Kasumi-1 (cell line): ENCODE measurements at places on chromosomes 7 and 10.

GRCh38 chr7:7701527-7701926 is 16.9 kb downstream of the RPA3 start:
- no peak for DNase-seq

GRCh38 chr10:20963721-20964595 is 66.8 kb upstream of the NEBL start:
- DNase-seq: no peak

DNA sequence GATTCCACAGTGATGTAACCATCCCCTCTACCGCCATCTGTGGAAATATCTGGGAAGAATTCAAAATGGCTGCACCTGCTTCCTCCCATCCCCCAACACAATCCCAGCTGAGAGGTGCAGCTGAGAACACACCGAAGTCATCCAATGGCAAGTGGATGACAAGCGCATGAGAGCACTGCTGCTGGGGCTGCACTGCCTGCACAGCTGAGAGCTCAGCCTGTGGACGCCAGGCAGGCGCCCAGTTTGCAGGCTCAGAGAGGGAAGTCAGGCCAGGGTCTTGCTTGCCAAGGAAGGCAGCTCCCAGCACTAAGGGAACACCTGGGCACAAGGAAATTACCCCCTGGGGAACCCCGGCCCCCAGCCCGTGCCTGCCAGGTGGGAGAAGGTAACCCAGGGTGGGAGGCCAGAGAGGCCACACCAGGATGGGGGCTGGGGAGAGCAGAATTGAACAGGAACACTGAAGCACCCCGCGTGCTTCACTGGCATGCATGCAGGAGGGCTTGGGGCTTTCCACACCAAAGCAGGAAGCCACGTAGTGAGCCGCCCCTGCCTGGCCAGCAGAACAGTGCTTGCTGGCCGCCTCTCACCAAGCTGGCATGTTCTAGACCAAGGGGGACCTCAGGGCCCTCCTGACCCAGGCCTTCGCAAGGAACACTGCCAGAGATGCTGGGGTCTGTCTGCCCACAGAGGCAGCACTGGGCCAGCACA is 46.2 kb downstream of the FAM53B start:
- DNase-seq: no peak

DNA sequence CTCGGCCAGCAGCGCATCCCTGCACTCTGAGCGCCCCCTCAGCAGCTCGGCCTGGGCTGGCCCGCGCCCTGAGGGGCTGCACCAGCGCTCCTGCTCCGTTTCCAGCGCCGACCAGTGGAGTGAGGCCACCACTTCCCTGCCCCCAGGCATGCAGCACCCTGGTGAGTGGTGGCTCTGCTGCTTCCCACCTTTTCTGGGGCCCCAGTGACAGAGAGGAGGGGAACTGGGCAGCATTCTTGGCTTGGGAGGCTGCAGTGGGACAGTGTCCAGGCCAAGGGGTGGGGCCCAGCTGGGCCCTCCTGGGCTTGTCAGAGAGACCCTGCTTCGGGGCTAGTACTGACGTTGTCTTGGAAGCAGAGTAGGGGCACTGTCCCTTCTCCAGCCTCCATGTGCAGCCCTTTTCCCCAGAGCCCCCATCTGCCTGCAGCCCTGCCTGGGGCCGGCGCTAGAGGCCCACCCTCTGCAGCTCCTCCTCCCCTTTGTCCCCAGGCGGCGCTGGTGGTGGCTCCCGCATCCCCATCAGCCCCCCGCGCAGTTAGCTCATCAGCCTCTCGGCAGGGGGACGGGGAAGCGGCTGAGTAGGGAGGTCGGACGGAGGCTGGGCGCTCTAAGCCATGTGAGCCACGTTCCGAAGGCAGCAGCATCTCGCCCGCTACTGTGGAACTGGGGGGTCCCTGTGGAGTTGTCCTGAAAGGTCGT is 29.2 kb downstream of the GBX1 start:
- no peak for DNase-seq

DNA sequence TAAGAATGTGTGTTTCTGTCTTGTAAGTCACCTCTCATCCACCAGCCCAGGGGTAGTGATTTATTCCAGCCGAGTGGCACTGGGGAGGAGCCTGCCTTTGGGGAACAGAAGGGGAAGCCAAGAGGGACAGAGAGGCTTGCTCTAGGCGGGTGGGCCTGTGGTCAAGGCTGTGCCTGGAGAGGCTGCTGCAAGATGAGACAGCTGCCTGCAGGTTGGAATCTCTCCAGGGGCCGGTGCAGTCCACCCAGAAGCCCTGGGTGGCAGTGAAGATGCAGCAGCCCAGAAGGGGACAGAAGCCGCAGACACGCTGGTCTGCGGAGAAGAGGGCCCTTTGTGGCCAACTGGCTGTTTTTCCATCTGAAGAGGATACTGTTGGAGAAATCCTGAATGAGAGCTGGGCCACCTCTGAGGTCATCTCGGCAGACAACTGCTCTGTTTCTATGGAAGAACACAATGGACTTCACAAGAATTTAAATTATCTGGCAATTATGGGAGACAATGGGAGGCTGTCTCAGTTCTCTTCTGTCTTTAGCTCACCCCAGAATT is 175.7 kb downstream of the GFRA1 start:
- no peak for DNase-seq

GRCh38 chr7:130417213-130417612 is 23.6 kb downstream of the CEP41 start:
- DNase-seq: peak; percentile 76

DNA sequence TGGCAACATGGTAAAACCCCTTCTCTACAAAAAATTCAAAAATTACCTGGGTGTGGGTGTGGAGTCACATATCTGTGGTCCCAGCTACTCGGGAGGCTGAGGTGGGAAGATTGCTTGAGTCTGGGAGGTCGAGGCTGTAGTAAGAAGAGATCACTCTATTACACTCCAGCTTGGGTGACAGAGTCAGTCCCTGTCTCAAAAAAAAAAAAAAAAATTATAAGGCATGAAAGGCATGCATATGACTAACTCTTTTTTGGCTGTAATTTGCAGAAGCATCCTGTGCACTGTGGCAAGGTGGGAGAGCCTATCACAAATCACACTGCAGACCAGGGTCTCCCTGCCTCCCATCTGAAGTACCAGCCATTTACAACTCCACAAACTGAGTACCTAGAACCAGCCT is 14.1 kb upstream of the MYPN start:
- DNase-seq: no peak

- DNase-seq: no peak
Observed at GRCh38 chr7:135262623-135263320, 29.1 kb downstream of the STRA8 start.

DNA sequence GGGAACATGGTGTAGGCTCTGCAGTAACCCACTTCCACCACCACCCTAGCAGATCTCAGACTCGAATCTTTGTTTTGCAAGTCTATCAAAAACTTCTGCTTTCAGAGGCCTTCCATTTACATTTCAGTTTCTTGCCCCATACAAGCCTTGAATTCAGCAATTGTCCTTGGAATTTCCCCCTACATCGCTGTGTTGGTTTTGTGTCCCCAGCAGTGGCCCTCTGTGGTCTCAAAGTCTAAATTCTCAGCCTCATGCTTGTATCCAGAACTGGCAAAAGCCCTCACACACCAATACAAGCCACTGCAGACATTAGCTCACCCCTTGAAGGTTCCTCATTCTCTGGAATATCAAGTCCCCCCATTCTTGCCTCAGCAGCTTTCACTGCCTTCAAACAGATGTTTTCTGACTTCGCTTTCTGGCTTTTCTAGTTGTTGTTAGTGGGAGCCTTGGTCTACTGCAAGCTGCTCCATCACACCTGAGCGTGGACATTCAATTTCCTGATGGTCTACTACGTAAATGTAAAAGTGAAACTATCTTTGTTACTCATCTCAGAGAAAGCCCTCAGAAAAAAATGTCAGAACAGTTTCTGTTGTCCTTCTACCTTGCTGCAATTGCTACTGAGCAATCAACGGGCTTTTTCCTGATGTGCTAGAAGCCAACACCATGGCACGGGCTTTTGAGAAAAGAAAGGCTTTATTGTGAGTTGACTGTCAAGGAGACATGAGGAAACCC is 1.8 kb upstream of the NUB1 start:
- DNase-seq: peak; percentile 17

- no peak for DNase-seq
Observed at GRCh38 chr10:96918214-96919002, 86.3 kb downstream of the LCOR start.

DNA sequence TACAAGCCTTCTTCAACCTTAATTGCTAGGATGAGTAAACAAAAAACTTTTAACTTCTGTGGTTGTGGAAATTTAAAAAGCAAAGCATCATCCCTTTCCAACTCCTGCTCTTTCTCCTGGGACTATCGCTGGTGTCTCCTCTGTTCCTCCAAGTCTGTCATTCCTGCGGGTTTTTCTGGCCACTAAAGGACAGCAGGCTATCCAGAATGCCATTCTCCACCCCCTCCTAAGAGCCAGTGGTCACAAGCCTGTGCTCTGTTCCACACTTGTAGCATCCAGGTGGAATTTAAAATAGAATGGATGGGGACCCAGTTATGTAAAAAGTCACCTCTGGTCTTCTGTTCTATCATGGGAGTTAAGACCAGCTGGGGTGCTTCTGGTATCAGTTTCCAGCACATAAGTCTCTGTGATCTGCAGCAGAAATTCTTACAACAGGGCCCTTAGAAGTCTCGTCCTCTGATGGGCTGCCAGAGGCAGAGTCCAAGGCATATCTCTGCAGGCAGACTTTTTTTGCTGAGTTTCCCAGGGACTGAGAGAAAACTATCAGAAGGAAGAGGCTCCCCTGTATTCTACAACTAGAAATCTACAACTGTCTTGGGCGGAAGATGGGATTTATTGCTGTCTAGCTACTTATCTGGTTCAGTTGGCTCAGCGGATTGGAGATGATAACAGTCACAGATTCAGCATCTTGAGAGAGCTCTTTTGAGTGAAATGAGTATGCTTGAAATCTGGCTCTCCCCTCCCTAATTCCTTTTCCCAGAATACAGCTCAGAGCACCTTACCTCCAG is 5.1 kb upstream of the WNT16 start:
- DNase-seq: no peak

- no peak for DNase-seq
Observed at GRCh38 chr7:135194494-135195095, 16.7 kb downstream of the WDR91 start.

- DNase-seq: no peak
Observed at GRCh38 chr10:99941942-99942820, 67.6 kb downstream of the DNMBP start.

GRCh38 chr10:129333706-129334105 is 133.3 kb upstream of the MGMT start:
- DNase-seq: no peak

GRCh38 chr10:28812384-28813372 is 135.4 kb downstream of the BAMBI start:
- DNase-seq: no peak

- DNase-seq: no peak
Observed at GRCh38 chr7:108322925-108323832, 133.1 kb downstream of the NRCAM start.

GRCh38 chr7:43824963-43825362 is 44.4 kb downstream of the MRPS24 start:
- no peak for DNase-seq

DNA sequence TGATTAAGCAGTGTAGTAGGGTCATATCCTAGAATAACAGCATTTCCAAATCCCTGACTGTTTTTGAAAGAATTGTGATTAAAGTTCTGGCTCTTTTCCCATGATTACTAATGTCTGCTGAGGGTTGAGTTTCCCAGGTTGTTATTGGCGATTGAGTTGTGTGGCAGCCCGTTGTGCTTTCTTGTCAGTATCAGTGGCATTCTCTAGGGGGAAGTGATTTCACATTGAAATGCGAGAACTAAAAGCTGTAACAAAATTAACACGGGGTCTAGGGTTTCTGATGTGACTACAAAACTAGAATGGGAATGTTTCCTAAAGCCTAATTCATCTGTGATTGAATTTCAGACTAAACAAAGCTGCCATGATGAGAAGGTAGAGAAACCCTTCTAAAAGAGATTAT is 349.4 kb downstream of the EXOC4 start:
- no peak for DNase-seq

- DNase-seq: no peak
Observed at GRCh38 chr7:1665549-1666316, 4.3 kb upstream of the ELFN1 start.

DNA sequence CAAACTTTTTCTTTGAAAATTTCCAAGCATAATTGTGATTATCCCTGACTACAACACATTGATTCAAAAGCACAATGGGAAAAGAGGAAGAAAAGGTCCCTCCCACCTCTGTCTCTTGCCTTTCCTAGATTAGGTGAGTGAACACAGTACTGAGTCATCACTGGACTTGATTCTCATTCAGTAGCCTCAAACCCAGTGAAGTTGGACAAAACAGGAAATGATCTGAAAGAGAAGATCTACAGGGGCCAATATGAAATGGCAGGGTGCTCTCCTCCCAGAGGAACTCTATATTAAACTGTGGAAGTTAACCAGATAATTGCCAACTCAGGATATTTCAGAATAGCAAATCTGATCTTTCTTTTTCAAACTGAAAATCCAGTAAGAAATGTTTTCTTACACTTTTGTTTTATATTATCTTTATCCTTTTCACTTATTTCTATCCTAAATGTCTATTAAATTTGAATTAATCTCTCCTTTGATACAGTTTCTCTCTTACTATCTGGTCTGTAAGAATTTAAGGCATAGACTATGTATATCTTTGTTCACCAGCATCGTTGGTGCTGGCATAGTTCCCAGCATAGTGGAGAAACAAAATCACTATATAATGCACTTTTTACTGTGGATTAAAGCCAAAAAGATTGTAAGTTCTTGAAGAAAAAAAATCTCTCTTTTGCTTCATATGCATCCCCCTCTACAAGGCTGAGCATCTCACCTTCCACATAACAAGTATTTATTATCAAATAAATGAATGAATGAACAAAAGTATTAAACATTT is 41.4 kb upstream of the IKZF1 start:
- peak; percentile 62 for DNase-seq

GRCh38 chr10:103696411-103697145 is 158.8 kb downstream of the SH3PXD2A start:
- DNase-seq: peak; percentile 86

DNA sequence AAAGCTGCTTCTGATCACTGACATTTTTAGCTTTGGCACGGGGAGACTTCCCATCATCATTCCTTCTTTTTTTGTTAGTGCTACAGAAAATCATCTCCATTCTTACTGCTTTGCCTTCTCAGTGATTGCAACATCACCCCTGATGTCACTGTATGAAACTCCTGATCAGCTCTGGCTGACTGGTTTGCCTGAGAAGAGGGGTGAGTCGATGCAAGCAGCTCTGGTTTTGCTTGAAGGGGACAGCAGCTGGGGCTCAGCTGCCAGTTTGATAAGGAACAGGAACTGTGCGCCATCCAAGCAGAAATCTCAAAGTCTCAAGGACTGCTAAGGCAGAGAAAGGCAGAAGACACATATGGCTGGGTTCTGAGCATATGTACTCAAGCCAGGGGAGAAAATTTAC is 808.5 kb upstream of the CELF2 start:
- no peak for DNase-seq
